ENCODE measurements at places on chromosomes 13 and 19.

GRCh38 chr13:61021838-61022237 is 393.8 kb downstream of the PCDH20 start:
- DNase-seq, result no peak

GRCh38 chr19:30049846-30050667 is 108.0 kb downstream of the URI1 start:
- no peak for DNase-seq

DNA sequence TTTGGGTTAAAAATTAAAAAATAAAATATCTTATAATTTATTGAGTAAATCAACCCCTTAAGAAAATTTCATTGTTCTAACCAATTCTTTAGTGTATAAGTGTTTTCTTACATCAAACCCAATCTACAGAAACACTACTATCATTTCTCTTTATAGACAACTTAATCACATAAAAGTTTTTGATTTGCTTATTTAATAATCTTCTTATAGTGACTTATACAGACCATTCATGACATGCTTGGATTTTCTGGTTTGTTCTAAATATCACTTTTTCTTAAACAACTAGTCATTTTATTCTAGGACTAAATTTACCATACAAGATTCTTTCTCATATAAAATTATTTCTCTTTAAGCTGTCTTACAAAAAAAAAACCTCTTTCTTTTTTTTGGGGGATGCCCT is 27.3 kb upstream of the ZSCAN5A start:
- no peak for DNase-seq

DNA sequence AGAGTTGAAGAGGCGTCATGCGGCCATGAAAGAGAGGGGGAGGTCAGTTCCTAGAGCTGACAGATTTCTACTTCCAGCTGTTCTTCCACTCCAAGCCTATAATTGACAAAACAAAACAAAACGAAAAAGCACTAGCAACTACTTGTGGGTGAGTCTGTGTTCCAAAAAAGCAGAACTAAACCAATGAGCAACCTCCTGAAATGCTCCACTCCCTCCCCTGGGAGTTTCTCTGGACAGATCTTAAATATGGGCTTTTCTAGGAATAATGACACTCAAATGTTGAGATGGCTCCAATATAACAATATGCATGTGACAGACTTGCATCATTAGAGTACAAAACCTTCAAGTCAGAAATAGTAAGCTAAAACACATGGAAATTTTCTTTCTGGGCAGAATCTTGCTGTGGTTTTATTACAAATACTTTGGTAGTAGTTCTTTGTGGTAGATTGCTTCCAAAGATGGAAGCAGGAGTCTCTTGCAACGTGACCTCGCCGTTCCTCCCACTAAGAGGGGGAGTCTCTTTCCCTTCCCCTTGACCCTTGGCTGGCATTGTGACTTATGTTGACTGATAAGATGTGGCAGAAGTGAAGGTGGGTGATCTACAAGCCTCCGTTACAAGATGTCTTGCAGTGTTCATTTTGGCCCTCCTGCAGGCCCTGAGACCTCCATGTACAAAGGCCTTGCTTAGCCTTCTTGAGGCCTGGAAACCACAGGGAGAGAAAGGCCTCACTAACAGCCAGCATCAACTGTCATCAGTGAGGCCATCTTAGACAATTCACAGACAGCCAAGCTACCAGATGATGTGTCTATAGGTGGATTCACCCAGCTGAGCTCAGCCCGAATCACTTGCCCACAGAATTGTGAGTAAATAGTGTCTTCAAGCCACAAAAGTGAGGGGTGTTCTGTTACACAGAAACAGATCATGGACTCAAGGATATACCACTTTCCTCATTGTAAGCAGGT is 173.1 kb upstream of the RFC3 start:
- DNase-seq, result no peak

DNA sequence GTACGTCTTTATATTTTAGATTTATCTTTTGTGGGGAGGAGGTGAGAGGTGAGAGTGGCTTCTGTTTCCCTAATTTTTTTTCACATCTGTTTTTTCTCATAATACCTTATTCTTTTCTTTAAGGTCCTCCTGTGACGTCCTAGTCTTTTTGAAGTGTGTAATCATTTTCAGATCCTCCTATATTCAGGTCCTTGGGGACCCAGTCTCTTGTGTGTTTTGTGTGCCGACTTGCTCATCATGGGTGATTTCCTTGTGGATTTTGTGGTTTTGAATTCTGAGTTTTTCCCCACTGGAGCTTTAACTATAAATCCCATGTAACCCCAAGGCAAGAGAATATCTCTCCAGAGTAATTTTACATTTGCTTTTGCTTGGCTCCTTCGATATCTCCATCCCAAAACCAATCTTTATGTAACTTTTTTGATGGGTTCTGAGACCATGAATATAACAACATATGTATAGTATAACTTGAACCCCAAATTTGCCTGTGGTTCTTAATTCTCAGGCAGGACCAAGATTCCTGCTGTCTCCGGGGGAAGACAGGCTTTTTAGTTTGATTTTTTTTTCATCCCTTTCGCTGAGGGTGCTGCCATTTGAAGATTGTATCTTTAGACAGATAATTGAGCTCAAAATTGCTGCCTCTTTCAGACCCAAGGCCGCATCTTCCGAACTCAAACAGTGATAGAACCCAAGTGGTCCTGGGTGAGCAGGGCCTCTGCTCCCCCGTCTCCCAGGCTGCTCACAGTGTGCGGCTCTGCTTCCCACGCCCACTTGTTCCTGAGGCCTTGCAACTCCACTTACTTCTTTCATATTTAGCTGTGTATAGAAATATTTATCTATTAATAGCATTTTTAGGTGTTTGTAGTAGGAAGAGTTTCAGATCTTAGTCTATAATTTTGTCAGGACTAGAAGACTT is 59.1 kb upstream of the GPR183 start:
- no peak for DNase-seq

- DNase-seq, result no peak
Measured at GRCh38 chr19:19171821-19172532, 1.9 kb upstream of the MEF2B start.

DNA sequence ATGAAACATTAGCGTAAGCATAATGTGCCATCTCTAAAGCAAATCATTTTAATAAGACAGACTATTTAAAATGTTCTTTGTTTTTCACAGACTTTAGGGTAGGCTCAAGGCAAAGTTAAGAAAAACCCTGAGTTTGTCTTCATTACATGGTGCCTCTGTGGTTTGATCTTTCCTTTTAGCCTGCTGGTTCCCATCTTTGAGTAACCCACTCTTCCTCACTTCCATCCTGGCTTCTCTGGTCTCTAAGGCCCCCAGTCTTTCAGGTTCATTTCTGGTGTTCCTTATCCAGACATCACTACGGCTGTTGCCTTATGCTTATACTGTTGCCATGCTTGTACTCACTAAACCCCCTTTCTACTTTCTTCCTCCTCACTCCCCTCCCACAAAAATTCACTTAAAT is 38.4 kb downstream of the DACH1 start:
- DNase-seq, result no peak

- no peak for DNase-seq
Measured at GRCh38 chr13:98390086-98390715, 186.7 kb downstream of the STK24 start.

DNA sequence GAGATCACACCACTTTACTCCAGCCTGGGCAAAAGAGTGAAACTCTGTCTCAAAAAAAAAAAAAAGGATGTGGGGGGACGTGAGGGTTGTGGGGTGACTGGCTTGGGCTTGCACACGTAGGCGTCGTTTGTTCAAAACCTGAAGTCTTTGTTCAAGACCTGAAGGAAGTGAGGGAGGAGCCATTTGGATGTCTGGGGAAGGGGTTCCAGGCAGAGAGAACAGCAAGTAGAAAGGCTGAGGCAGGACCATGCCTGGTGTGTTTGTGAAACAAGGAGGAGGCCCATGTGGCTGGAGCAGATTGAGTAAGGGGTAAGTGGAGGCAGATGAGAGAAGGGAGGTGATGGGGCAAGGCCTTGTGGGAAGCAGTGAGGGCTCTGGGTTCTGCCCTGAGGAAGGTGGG is 27.8 kb downstream of the PIN1 start:
- DNase-seq, result no peak

DNA sequence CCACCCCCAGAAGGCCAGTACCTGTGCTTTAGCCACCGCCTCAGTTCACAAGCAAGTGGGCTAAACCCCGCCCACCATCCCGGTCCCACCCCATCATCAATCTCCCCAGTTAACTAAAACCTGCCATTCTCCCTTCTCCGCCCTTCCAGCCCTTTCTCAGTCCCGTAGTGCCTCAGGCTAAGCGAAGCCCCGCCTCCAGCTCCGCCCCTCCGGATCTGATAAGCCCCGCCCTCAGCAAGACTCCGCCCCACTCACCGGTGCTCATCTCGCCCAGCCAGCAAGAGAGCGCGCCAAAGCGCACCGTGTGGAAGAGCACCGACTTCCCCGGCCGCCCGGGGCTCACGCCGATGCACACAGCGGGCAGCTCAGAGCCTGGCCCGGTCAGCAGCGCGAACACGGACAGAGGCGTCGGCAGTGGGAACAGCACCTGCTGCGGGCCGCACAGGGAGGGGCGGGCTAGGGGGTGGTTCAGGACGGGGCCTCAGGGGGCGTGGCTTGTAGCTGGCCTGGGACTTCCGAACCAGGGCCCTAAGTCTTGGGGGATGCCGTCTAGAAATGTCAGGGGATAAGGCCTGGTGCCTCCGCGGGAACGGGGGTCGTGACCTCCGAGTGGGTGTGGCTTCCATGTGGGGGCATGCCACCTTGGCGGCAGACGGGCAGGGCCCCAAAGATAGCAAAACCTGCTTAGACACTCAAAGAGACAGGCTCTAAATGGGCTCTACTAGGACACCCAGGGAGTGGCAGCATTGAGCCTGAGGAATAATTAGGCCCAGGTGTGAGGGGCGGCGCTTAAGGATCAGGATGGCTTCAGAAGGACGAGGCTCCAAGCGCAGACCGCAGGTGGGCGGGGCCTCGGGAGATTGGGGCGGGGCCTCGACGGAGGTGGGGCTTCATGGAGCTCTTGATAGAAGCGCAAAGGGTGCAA is 21.4 kb downstream of the MAP4K1 start:
- DNase-seq, result no peak

DNA sequence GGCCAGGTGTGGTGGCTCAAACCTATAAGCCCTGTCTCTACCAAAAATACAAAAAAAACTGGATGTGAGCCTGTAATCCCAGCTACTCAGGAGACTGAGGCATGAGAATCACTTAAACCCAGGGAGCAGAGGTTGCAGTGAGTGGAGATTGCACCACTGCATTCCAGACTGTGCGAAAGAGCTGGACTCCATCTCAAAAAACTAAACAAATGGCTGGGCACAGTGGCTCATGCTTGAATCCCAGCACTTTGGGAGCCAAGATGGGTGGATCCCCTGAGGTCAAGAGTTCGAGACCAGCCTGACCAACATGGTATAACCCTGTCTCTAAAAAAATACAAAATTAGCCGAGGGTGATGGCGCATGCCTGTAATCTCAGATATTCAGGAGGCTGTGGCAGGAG is 34.9 kb upstream of the ZNF83 start:
- no peak for DNase-seq

DNA sequence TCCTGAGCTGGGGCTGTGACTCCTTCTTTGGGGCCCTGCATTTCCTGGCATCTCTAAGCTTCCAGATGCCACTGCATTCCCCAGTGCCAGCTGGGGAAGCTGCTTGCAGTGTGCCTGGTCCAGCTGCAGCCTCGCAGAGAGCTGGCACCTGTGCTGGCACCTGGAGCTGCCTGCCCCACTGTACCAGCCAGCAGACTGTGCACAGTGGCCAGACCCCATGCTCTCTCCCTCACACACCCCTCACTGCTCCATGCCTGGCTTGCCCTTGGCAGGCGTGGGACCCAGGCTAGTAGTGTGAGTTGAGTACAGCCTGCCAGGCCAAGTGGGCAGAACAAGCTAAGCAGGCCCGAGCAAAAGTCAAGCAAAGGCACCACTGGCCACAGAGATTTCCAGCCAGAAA is 327.5 kb downstream of the NDFIP2 start:
- no peak for DNase-seq
